Activated CD4-positive, alpha-beta memory T cell treated with anti-CD3 and anti-CD28 coated beads for 36 hours (primary cell): ENCODE measurements at places on chromosomes 7 and 10. TPM values are rescaled to one million over a fixed set of nuclear protein-coding genes. Genes with fewer than 3 reads are reported as not detected.

Gene LLCFC1
- not detected for total RNA-seq

DNA sequence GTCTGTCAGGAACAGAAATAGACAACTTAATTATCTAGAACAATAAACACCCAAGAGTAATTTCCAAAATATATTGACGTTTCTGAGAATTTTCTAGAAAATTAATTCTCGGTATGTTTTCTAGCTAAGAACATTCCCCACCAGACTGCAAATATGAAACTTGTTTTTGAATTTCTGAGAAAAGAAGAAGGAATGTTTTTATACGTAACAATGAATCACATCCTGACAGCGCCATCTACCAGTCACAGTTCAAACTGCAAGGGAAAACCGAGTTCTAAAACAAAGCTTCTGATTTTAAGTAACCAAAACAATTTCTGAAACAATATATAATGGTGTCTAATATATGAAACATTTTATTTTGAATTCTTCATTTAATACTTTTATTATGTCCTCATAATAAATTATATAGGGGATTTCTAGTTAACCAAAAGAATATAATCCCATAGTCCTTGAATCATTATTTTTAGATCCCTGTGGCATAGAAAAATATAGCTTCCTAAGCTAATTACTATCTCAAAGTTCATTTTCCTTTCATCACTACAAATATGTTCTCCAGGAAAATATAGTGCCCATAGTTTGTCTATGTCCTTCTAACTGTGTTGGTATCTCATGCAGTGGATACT lies 34.5 kb upstream of the MEOX2 start:
- H3K4me1 ChIP-seq, result no peaks in the 10 kb centered on the region
- no peak overlapping the region for H3K27ac ChIP-seq
- no peaks in the 10 kb centered on the region for H3K36me3 ChIP-seq

- H3K4me1 ChIP-seq, result peaks cover 32% of the 10 kb centered on the region
- H3K36me3 ChIP-seq, result peaks cover 42% of the 10 kb centered on the region
- no peak overlapping the region for H3K4me3 ChIP-seq
- H3K27me3 ChIP-seq, result no peaks in the 10 kb centered on the region
- no peak overlapping the region for H3K27ac ChIP-seq
Measured at GRCh38 chr10:11170574-11170973, 152.9 kb downstream of the CELF2 start.

DNA sequence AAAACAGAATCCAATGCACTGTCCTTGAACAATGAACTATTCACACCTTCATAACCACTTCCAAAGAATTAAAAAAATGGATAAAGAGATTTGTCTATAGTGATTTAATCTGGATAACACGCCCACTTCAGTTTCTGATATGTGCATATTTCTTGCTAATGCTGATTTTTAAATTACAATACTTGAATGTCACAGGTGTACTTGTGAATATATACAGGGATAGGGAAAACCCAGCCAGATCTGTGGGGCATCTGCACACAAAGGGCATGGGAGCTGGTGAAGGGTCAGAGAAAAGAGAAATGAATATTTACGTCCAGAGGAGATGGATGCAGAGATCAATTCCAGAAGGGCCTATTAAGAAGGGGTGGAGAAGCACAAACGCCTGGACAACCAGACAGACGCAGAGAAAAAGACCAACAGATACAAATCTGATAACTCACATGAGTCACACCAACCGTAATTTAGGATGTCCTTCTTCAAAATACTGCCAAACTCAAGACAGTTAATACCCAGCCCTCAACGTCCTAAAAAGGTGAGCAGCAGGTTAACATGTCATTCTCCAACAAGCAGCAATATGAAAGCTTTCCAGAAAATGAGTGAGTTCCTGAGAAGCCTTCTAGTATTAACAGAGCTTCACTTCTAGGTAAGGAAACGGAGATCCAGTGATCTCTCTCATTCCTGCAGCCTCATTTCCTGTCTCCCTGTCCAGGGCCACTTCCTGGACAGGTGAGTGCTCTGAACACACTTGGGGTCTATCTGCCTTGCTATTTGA lies 41.9 kb downstream of the PIP4K2A start:
- H3K27me3 ChIP-seq, result no peaks in the 10 kb centered on the region
- no peak overlapping the region for H3K4me3 ChIP-seq
- DNase-seq, result no peak
- H3K4me1 ChIP-seq, result peaks cover 91% of the 10 kb centered on the region
- H3K27ac ChIP-seq, result peak overlapping the region; percentile 65

GRCh38 chr10:89515031-89515841 lies 20.2 kb downstream of the SLC16A12 start:
- no peaks in the 10 kb centered on the region for H3K27me3 ChIP-seq
- no peak overlapping the region for H3K27ac ChIP-seq
- H3K36me3 ChIP-seq, result no peaks in the 10 kb centered on the region
- H3K4me3 ChIP-seq, result no peak overlapping the region

GRCh38 chr7:5550831-5551230 lies 127.2 kb upstream of the TNRC18 start:
- no peak overlapping the region for H3K27ac ChIP-seq
- peaks cover 11% of the 10 kb centered on the region for H3K4me1 ChIP-seq
- no peaks in the 10 kb centered on the region for H3K36me3 ChIP-seq
- no peaks in the 10 kb centered on the region for H3K27me3 ChIP-seq
- no peak for DNase-seq
- no peak overlapping the region for H3K4me3 ChIP-seq

DNA sequence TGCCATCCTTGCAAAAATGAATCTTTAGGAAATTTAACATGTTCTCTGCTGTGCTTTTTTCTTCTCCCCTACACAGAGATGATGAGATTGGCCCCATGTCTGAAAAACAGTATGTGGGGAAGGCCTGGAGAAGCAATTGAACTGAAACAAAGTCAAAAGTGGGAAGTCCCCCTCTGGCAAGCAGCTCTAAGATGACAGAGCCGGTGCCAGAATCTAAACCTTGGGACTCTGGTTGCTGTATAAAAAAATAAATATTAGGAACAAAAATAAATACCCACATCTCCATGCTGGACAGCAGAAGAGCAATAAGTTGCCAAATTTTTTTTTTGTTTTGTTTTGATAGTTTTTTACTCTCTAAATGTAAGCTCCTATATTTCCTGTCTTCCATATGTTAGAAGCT lies 51.8 kb upstream of the TRIL start:
- DNase-seq, result no peak
- H3K27me3 ChIP-seq, result peaks cover 10% of the 10 kb centered on the region
- no peak overlapping the region for H3K27ac ChIP-seq
- H3K4me3 ChIP-seq, result no peak overlapping the region
- no peaks in the 10 kb centered on the region for H3K4me1 ChIP-seq

Gene DPY19L1
- total RNA-seq, result 13.0 TPM

Gene TAS2R5
- 0.93 TPM for total RNA-seq

Gene DYNC1I1
- total RNA-seq, result not detected

Gene NEURL1
- total RNA-seq, result 1.8 TPM

- H3K36me3 ChIP-seq, result no peaks in the 10 kb centered on the region
- peaks cover 4% of the 10 kb centered on the region for H3K4me1 ChIP-seq
- no peak overlapping the region for H3K4me3 ChIP-seq
- H3K27me3 ChIP-seq, result no peaks in the 10 kb centered on the region
Measured at GRCh38 chr10:42646687-42647640, 8.6 kb upstream of the ZNF33B start.

Gene ASB10
- total RNA-seq, result not detected

DNA sequence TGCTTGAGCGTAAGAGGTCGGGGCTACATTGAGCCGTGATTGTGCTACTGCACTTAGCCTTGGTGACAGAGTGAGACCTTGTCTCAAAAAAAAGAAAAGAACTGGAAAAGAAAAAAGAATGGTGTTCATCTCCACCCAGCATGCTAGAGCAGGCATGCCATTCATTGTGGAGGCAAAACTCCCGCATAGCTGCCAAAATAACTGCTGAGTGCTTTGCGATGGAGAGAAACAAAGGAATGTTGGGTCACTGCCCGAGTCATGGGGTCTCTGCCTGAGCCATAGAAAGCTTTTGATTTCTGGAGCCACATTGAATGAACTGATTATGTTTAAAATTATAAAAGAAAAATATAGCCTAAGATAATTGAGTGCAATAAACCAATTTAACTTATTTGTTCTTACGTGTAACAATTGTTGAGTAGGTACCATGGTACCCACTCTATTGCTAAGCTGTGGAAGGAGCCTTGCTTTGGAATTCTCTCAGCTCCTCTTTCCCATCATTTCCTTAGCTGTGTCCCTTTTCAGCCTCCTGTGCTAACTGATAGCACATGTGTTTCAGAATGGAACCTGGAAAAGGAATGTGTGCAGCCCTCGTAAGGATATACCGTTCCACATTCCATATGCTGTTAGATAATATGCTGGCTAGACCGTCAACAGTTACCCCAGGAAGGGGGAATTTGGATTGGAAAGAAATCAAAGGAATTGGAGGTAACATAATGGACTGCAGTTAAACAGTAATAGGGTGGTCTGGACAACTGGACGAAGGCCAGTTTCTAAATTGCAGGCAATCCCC lies 99.0 kb downstream of the KIAA1217 start:
- H3K36me3 ChIP-seq, result no peaks in the 10 kb centered on the region
- no peak overlapping the region for H3K27ac ChIP-seq
- peaks cover 10% of the 10 kb centered on the region for H3K27me3 ChIP-seq
- no peak for DNase-seq
- H3K4me3 ChIP-seq, result no peak overlapping the region

Gene DTX2
- 16.5 TPM for total RNA-seq

DNA sequence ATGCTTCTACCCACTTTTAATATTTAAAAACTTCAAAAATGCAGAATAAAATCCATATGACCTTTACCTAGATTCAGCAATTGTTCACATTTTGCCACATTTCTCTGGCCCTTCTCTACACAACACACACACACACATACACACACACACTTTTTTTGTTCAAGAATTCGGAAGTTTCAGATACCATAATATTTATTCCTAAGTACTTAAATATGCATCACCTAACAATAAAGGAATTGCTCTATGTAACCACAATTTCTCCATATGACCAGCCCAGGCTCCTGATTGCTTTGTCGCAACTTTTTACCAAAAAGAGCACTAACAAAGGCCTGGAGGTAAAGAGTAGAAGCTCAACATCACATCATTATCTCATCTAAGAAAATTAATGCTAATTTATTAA lies 106.6 kb downstream of the FAS start:
- H3K4me1 ChIP-seq, result peaks cover 2% of the 10 kb centered on the region
- no peak overlapping the region for H3K4me3 ChIP-seq
- H3K36me3 ChIP-seq, result no peaks in the 10 kb centered on the region
- no peaks in the 10 kb centered on the region for H3K27me3 ChIP-seq

GRCh38 chr7:47546733-47547494 lies 35.0 kb downstream of the TNS3 start:
- H3K4me3 ChIP-seq, result no peak overlapping the region
- no peak overlapping the region for H3K27ac ChIP-seq
- no peaks in the 10 kb centered on the region for H3K36me3 ChIP-seq
- no peak for DNase-seq
- H3K4me1 ChIP-seq, result no peaks in the 10 kb centered on the region
- no peaks in the 10 kb centered on the region for H3K27me3 ChIP-seq

Gene CDNF
- total RNA-seq, result 1.6 TPM

DNA sequence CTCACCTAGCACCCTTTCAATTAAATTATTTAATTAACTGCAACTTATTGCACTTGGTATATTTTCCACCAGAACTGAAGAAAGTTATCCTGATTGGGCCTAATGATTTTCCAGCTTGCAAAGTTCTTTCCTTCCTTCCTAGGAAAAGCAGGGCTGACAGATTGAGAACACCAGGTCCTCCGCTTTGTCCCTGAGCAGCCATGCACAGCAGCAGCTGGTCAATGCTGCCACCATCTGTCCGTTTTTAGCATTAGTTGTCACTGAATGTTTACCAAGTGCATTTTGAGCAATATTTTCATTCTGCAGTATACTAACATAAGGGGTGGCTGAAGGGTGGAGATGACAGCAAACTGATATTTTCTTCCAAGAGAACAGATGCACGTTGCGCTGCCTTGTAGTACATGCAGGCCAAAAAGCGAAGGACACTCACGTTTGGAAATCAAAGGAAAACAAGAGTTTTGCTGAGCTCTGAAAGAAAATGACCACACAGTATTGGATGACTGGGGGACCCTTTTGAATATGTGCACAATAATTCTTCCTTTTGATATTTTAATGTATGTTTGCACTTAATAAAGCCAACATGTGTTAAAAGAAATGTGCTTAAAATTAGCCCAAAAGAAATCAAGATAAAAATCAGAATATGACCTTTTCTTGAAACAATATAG lies 248.8 kb upstream of the PTN start:
- DNase-seq, result peak; percentile 10
- H3K4me1 ChIP-seq, result no peaks in the 10 kb centered on the region
- no peak overlapping the region for H3K27ac ChIP-seq
- peaks cover 2% of the 10 kb centered on the region for H3K27me3 ChIP-seq

Gene CXCL12
- not detected for total RNA-seq

Gene DMBT1
- total RNA-seq, result not detected

GRCh38 chr7:84394219-84394618 lies 199.6 kb upstream of the SEMA3A start:
- no peak overlapping the region for H3K27ac ChIP-seq
- DNase-seq, result no peak
- no peak overlapping the region for H3K4me3 ChIP-seq
- H3K4me1 ChIP-seq, result no peaks in the 10 kb centered on the region
